GF-D8 (cell line): ENCODE measurements at places on chromosomes 1 and 21.

- no peak for DNase-seq
Observed at GRCh38 chr1:177902266-177902665, 67.6 kb downstream of the SEC16B start.

GRCh38 chr21:35724156-35724555 lies 336.2 kb downstream of the SETD4 start:
- no peak for DNase-seq

GRCh38 chr1:228001738-228002535 lies 4.9 kb upstream of the WNT3A start:
- no peak for DNase-seq

- DNase-seq = no peak
Observed at GRCh38 chr1:212914789-212915188, 35.6 kb upstream of the VASH2 start.

- DNase-seq = no peak
Observed at GRCh38 chr1:199937661-199938060, 89.8 kb upstream of the NR5A2 start.

GRCh38 chr1:91916046-91916445 lies 30.1 kb upstream of the TGFBR3 start:
- no peak for DNase-seq

DNA sequence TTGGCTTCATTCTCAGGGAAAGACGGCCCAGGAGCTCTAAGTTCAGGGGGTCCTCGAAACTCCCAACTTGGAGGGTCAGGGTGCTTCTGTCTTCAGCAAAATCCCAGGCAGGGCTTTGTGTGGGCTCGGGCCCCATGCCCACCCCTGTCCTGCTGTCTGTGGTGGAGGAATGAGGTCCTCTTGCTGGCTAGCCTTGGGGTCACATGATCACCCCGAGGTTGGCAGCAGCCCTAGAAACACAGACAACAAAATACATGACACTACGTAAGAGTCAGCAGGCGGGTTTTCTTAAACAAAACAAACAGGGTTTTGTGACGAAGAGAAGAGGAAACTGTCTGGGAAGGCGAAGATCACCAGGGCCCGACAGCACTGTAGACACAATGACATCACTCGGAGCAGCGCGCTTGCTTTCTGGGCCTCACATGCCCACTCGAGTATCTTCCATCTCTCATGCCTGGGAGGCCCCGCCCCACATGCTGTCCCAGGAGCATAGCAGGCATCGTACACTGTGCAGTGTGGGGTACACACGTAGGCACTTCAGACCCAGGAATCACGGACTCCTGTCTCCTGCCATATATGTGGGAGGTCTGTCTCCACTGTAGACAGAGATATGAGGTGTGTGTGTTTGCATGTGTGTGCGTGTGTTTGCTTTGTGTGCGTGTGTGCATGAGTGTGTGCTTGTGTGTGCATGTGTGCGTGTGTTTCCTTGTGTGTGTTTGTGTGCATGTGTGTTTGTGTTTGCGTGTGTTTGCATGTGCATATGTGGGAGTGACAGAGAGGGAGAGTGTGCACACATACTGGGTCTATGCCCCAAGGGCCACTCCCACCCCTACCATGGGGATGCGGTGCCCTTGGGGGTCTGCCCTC lies 94.7 kb downstream of the SIK1 start:
- DNase-seq = no peak

GRCh38 chr1:90919190-90919719 lies 102.6 kb downstream of the ZNF644 start:
- DNase-seq = no peak

DNA sequence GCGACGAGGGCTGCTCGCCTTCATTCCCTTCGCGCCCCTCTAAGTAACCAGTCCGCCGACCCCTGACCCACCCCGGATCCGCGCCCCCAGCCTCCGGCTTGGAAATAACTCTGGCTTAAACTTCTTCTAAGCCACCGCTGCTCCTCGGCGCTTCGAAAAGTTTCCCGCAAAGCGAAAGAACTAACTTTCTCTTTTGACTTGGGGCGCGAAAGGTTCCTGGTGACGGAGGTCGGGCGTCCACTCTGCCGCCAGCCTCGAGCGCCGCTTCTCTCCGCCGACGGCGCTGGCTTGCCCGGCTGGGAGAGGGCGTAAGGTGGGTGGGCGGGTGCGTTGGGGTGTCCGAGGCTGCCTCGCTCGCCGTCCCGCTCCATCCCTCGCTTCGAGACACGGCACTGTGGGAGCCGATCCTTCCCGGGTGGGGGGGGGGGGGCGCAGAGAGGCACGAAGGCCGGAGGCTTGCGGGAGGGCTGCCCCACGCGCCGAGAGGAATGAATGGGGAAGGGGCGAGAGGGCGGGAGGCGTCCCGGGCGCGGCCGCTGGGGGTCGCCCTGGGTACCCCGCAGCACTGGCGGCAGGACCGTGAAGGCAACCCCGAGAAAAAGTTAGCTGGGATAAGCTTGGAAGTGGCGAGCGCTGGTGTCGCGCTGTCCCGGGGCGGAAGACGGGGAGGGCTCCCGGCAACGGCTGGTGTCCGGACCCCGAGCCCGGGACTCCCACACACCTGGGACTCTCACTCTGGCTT lies 569 bp downstream of the ATF3 start:
- no peak for DNase-seq

DNA sequence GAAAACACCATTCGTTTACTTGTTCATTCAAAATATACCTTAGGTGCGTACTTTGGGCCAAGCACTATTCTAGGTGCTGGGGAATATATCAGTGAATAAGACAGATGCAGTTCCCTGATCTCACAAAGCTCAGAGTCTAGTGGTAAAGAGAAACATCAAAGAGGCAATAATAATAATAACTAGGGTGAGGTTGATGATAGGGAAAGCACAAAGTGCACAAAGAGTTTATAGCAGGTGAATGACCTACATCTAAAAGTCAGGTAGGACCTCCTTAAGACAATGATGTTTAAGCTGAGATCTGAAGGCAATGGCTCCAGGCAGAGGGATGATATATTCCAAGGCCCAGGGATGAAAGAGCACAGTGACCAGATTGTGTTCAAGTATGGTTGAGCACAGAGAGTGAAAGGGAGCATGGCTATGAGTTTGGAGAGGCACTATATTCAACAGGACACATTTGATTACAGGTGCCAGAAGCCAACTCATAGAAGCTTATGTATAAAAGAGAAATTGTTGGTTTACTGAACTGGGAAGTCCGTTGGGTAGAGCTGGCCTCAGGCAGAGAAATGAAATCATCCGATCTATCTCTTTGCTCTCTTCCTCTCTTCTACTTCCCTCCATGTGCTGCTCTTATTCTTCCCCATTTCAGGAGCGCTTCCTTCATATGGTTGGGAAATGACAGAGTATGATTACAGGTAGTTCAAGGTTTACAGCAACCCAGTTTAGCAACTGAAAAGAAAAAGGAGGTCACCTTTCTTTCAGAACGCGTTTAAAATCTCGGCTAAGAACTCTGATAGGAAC lies 23.0 kb upstream of the CCT8 start:
- peak; percentile 22 for DNase-seq

DNA sequence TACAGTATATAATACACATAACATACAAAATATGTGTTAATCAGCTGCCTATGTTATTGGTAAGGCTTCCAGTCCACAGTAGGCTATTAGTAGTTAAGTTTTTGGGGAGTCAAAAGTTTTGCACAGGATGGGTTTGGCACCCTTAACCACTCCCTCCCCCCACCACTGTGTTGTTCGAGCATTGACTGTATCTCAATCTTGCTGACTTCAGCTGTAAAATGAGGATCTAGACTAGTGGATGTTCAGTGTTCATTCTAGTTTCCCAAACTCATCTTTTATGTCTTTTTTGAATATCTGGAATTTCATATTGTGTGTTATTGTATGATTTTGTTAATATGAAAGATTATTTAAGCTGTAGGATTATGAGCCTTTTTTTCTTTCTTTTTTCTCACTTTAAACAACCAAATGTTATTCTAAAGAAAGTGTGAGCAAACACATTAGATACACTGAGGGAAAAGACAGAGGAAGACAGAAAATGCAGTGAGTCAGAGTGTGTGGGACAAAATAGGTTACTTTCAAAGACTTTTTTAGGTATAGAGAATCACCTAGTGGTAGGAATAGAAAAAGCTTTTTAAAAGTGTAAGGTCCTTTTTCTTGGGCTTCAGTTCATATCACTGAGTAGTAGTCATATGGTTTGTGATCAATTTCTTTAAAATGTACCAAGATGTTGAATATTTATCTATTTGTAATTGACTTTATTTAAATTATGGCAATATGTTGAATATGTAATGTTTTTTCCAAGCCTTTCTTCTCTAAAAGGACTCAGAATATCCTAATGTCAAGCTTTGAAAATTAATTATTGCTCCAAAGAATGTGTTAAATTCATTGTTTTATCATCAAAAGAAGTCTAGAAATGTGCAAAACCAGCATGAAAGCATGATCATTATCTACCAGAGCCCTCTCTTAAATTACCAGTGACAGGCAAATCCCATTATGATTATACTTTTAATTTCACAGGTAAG lies 17.9 kb upstream of the CENPF start:
- DNase-seq = no peak

DNA sequence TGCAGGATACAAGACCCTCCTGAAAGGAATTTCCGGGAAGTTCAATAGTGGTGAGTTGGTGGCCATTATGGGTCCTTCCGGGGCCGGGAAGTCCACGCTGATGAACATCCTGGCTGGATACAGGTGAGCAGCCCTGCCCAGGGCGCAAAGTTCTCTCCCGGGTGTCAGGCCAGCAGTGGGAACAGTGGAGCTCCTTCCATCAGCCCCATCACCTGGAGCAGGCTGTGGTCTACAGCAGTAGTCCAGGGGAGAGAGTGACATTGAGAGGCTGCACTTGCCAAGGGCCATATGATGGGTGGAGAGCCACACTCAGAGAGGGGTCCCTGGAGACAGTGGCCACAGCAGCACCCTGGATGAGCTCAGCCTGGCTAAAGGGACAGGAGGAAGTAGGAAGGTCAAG lies 44.1 kb downstream of the TFF3 start:
- no peak for DNase-seq

DNA sequence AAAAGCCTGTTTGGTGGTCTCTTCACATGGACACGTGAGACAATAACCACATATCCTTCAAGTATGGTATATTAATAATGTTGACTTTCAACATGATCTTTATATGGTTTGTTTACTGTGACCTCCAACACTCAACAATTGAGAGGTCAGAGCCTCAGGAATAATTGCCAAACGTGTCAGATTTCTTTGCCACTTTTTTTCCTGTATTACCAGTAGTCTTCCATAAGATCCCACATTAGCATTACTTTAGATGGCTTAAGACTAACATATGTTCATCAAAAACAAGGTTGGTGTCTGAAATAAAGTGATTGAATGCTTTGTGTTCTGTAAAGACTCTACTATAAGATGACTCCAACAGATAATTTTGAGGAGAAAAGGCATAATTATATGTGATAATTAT lies 118.7 kb upstream of the F3 start:
- DNase-seq = no peak

DNA sequence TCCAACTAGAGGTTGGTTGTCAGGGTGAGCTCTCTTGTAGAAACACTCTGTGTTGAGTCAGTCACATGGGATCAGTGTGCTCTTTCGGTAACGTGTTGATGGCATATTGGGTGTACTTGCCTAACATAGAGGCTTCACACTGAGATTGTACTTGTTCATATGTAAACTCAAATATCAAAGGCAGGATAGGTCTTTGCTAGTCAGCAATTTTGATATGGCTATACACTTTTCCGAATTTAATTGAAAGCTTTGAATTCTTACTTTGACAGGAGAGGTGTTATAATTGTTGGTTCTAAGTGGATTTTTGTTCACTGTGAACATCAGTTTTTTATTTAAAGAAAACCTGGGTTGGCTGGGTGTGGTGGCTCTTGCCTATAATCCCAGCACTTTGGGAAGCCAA lies 16.4 kb upstream of the TGFB2 start:
- DNase-seq = no peak

DNA sequence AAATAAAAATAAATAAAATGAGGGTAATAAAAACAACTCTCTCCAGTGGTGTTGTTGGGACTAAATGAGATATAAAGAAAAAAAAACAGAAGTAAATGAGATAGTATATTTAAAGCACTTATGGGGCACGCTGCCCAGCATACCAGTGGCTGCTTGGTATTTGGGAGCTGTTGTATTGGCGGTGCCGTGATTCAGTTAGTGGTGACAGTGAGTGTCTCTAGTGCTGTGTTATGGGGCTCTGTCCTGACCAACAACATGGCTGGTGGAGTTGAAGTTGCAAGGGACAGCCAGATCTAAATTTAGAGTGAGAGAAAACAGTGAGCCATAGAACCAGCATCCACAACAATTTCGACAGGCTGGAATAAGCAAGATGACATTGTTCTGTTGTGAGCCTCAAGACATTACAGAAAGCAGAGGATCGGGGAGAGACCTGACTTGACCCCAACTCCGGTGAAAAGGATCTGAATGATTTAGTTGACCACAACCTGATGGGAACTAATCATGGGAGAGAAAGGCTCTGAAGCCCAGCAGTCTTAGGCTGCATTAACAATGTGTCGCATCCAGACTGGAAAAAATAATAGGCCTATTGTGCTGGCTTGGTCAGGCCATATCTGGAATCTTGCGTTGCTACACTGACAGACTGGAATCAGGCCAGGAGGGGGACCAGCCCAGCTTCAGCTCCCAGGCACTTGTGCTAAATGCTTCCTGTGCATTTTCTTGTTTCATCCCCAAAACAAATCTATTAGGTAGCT lies 2.4 kb upstream of the MFSD2A start:
- DNase-seq = no peak
